ENCODE measurements at places on chromosomes 7 and 10.

GRCh38 chr7:20170633-20171032, 46.6 kb downstream of the MACC1 start:
- no peak for DNase-seq

DNA sequence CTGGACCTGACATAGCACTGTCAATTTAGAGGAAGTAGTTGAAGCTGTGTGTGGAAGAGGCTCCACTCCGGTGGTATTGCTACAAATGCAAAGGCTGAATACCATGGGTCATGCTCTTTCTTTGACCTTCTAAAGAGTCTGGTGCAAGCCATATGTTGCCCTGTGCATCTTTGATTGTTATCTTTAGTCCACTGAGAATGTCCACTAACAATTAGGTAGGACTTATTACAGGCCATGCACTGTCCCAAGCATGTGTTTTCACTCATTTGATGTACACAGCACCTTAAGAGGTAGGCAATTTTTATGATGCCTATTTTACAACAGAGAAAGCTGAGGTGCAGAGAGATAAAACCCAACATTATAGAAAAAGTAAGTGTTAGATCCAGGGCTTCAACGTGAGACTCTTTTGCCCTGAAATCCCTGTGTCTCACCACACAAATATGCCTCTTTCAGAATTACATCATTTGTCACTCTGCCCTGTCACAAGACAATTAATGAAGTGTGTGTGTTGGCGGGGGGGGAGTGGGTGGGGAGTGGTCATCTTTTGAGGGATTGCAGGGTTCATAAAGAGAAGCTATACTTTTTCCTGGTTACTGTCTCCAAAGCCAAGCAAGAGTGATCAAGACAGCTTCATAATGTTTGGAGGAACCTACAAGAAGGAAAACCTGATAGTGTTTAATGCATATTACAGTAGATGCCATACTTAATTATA, 637.6 kb upstream of the IGFBP3 start:
- DNase-seq = no peak

DNA sequence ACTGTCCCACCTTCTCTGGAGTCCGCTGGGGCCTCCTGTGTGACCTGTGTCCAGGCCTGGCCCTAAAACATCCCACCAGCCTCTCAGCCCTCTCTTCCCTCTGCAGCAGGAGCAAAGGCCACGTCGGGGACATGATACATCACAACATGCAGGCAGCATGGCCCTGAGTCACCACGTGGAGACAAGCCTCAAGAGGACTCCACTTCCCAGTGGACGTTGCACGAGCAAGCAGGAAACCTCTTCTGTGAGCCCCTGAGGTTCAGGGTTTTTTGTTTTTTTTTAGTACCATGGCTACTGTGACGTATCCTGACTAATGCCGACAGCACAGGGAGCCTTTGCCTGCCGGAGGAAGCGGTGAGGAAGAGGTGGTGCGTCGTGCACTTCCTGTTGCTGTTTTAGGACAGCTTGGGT, 165.9 kb downstream of the DNAJB6 start:
- no peak for DNase-seq

DNA sequence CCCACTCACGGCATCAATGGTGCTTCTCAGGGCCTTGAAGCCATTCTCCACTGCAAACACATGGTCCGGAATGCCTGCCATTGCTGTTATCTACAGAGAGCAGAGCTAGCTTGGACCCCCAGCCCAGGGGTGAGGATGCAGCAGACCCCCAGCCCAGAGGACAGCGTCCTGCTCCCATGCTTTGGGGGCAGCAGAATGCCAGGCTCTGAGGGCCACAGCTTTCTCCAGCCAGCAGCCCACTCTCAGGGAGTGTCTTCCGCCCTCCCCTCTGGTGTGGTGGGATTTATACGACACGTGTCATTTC, 48.1 kb upstream of the MSMB start:
- DNase-seq = no peak

- no peak for DNase-seq
These were observed 173.5 kb upstream of the NFE2L3 start for GRCh38 chr7:25978466-25978865.

Measured in Panc1 (cell line).